Sigmoid colon (tissue), 7 donors: ENCODE measurements at places on chromosomes 6 and 20. TPM values are rescaled to one million over a fixed set of nuclear protein-coding genes. Genes with fewer than 3 reads are reported as not detected.

Gene FBXO30
- 47.1 TPM for total RNA-seq

- no peaks in the 10 kb centered on the region for H3K27me3 ChIP-seq
- DNase-seq: no peak
- H3K27ac ChIP-seq: no peak overlapping the region
- H3K36me3 ChIP-seq: no peaks in the 10 kb centered on the region
- no peak overlapping the region for H3K4me3 ChIP-seq
Observed at GRCh38 chr20:9534025-9534424, 19.6 kb downstream of the LAMP5 start.

- H3K36me3 ChIP-seq: no peaks in the 10 kb centered on the region
- no peak overlapping the region for H3K27ac ChIP-seq
- no peaks in the 10 kb centered on the region for H3K4me1 ChIP-seq
Observed at GRCh38 chr6:71181565-71181964, 107.0 kb upstream of the OGFRL1 start.

GRCh38 chr6:40922281-40922680 lies 116.7 kb downstream of the UNC5CL start:
- H3K4me1 ChIP-seq: peaks cover 1% of the 10 kb centered on the region
- no peak overlapping the region for H3K27ac ChIP-seq
- H3K36me3 ChIP-seq: no peaks in the 10 kb centered on the region

Gene PRDM13
- not detected for total RNA-seq

DNA sequence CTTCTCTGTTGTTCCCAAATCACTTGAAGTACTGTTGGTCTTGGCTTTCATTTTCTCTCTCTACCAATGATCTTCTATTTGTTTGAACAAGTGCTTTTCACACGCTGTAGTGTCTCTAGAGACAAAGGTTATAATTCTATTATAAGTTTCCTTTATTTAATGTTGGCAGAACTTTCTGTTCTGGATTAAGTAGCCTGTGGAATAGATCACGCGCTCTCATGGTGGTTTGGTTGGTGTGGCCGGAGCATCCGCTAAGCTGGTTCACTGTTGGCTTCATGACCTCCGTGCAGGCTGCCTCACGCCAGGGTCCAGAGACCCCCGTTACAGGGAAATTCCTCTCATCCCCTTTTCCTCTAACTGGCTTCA lies 30.9 kb upstream of the KIF25 start:
- no peak for DNase-seq
- H3K4me1 ChIP-seq: no peaks in the 10 kb centered on the region
- H3K27me3 ChIP-seq: no peaks in the 10 kb centered on the region
- peaks cover 8% of the 10 kb centered on the region for H3K36me3 ChIP-seq

Gene CFAP61
- not detected for total RNA-seq

Gene ADGRG6
- total RNA-seq: 17.6 TPM

DNA sequence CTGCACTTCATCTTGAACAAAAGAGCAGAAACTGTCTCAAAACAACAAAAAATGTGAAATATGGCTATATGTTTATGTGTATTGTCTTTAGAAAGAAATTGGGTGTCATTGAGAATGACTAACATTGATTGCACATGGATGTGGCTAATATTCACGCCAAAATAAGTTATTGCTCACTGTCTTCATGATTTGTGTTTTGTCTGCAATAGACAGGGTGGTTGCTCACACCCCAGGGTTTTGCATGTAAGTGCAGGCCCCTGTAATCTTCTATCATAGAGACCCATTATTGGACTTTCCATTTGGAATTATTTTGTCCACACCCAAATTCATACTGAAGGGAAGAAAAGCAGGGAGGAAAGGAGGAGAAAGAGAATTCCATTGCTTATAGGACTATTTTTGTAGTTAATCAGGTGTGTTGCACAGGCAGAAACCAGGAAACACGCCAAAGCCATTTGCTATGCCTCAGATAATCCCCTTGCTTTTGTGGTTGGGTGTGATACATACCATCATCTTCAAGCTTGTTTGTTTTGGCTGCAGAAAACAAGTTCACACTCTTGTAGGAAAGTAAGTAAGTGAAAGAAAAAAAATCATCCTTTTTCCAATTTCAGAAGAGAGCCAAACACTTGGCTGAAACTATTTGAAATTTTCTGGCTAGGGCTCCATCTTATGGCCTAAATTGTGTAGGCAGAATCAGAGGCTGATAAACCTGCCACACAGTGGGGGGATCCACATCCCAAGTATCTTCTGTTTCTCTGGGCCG lies 214.1 kb downstream of the COL12A1 start:
- DNase-seq: no peak
- no peak overlapping the region for H3K27ac ChIP-seq
- no peaks in the 10 kb centered on the region for H3K4me1 ChIP-seq
- no peaks in the 10 kb centered on the region for H3K27me3 ChIP-seq
- H3K4me3 ChIP-seq: no peak overlapping the region
- no peaks in the 10 kb centered on the region for H3K36me3 ChIP-seq

Gene PCK1
- total RNA-seq: 0.41 TPM

GRCh38 chr20:10465135-10465534 lies 30.0 kb downstream of the SLX4IP start:
- H3K36me3 ChIP-seq: no peaks in the 10 kb centered on the region
- no peak overlapping the region for H3K27ac ChIP-seq
- H3K4me3 ChIP-seq: no peak overlapping the region
- peaks cover 20% of the 10 kb centered on the region for H3K4me1 ChIP-seq
- no peak for DNase-seq
- no peaks in the 10 kb centered on the region for H3K27me3 ChIP-seq

DNA sequence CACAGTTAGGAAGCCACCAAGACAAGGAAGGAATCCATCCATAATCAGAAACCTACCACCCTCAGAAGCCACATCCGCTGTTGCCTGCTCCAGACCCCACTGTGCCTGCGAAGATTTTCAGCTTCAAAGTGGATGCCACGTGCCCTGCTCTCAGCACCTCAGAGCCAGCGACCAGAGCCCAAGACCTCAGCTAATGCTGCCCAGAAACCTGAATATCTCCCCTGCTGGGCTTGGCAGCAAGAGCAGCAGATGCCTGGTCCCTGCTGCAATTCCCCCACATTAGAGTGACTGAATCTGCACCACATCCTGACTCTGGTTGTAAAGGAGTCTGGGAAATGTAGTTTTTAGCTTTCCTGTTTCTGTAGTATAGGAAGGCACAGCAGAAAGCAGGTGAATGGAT lies 10.7 kb upstream of the ULBP3 start:
- no peak for DNase-seq
- H3K27me3 ChIP-seq: peaks cover under 1% of the 10 kb centered on the region
- no peaks in the 10 kb centered on the region for H3K36me3 ChIP-seq
- H3K27ac ChIP-seq: no peak overlapping the region
- no peak overlapping the region for H3K4me3 ChIP-seq

- H3K27ac ChIP-seq: no peak overlapping the region
- H3K4me3 ChIP-seq: no peak overlapping the region
- H3K27me3 ChIP-seq: no peaks in the 10 kb centered on the region
- no peaks in the 10 kb centered on the region for H3K4me1 ChIP-seq
- DNase-seq: no peak
Observed at GRCh38 chr6:110650755-110651154, 164.5 kb downstream of the CDK19 start.

Gene MROH8
- total RNA-seq: 11.1 TPM

DNA sequence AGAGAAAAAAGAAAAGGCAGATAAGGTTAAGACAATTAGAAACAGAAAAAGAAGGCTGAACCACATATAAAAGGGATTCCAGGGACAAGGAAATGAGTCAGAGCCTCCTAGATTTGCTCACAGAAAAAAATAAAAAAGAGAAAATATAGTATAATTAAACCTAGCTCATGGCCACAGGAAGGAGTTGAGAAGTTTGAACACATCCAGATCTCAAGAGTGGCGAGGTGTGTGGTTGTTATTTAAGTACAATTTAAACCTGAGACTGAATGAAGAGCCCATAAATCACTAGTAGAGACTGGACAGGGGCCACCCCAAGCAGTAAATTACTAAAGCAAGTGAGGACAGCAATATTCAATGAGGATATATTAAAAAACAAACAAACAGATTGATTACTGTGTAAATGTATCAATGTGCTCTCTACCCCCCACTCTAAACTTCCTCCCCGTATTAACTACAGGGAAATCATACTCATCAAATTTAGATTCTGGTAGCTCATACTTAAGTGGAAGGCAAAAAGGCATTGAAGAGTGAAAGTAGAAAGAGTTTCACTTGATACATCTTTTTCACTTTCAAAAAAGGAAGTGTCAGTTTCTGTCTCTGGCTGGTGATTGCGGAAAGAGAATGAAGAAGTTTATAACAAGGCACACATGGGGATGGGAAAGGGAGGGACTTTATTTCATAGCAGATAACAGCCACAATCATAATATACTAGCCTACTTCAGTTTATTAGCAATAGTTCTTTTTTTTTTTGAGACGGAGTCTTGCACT lies 49.3 kb upstream of the SCAF8 start:
- no peak for DNase-seq
- H3K4me1 ChIP-seq: no peaks in the 10 kb centered on the region
- no peak overlapping the region for H3K27ac ChIP-seq
- no peaks in the 10 kb centered on the region for H3K36me3 ChIP-seq

Gene ZBTB12
- 0.83 TPM for total RNA-seq

DNA sequence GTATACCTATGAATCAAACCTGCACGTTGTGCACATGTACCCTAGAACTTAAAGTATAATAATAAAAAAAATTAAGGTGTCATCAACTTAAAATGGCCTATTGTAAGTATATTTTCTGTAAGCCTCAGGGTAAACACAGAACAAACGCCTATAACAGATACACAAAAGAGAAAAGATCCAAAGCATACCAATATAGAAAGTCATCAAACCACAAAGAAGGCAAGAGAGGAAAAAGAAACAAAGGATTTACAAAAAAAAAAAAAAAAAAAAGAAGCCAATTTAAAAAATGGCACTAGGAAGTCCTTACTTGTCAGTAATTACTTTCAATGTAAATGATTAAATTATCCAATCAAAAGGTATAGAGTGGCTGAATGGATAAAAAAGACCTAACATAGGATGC lies 24.6 kb upstream of the ASF1A start:
- H3K4me1 ChIP-seq: peaks cover 12% of the 10 kb centered on the region
- H3K36me3 ChIP-seq: no peaks in the 10 kb centered on the region
- H3K27ac ChIP-seq: no peak overlapping the region
- no peaks in the 10 kb centered on the region for H3K27me3 ChIP-seq

DNA sequence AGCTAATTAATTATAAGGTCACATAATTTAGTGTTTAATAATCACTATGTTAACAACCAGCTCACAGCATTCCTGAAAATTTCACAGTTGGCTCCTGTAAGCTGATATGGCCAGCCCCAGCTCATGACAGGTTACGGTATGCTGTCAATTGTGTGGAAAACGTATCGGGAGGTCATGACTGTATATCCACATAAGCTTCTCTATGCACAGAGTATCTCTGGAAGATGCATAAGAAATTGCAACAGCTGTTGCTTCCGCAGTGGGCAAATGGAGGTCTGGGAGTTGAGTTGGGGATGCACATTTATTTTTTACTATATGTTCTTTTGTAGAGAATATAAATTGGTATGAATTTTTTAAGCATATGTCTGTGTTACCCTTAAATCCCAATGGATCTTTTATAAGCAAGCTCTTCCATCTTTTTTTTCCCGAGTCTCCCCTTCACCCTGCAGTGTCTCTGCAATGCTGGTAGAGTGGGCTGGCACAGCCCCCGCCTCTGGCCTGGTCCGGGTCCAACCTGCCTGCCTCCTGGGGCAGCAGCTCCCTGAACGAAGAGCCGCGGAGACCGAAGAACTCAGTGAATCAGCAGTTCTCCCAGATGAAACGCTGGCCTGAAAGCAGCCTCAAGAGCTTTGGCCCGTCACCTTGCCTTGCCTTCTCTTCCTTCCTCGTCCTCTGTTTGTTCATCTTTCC lies 139.9 kb upstream of the CDYL start:
- no peak overlapping the region for H3K27ac ChIP-seq
- H3K4me1 ChIP-seq: no peaks in the 10 kb centered on the region
- H3K36me3 ChIP-seq: no peaks in the 10 kb centered on the region
- H3K4me3 ChIP-seq: no peak overlapping the region
- DNase-seq: no peak

GRCh38 chr6:108464418-108465097 lies 96.2 kb upstream of the FOXO3 start:
- H3K27ac ChIP-seq: no peak overlapping the region
- H3K27me3 ChIP-seq: no peaks in the 10 kb centered on the region
- H3K4me3 ChIP-seq: no peak overlapping the region
- DNase-seq: no peak
- no peaks in the 10 kb centered on the region for H3K36me3 ChIP-seq
- H3K4me1 ChIP-seq: no peaks in the 10 kb centered on the region

DNA sequence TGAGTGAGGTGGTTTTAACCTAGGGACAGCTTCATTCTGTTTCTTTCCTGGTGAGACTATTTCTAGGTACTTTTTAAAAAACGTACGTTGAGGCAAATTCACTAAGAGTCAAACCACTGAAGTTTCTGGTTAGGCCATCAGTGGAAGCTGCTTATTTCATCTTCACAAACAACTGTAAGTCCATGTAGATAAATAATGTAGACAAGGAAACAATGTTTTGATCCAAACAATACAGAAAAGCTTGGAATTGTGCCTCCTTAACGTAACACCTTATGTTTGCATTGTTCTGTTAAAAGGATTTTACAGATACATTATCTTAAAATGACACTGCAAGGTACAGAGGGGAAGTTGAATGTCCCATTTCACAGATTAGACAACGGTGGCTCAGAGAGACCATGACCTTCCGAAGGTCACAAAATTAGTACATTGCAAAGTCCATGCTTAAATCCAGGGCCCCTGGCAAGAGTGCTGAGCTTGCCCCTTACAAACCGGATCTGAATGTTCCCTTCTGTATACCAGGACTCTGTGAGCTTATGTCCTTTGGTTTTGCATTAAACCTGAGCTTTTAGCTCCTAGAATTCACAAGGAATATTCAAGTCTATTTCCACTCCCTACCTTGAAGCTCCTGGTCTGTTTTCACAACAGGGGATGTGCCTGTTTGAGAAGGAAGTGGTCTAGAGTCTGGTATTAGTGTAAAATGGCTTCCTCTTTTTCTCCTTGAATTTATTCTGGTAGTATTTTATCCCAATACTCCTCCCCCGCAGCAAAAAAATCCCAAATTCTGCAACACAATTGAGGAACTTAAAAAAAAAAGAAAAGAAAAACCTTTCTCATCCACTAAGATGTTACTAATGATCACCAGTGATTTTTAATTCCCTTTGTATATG lies 28.9 kb upstream of the ZNF217 start:
- peak; percentile 52 for DNase-seq
- no peak overlapping the region for H3K4me3 ChIP-seq
- no peaks in the 10 kb centered on the region for H3K27me3 ChIP-seq
- peak overlapping the region; percentile 83 for H3K27ac ChIP-seq

Gene DEFB132
- not detected for total RNA-seq

- H3K27me3 ChIP-seq: no peaks in the 10 kb centered on the region
- H3K27ac ChIP-seq: no peak overlapping the region
- H3K36me3 ChIP-seq: no peaks in the 10 kb centered on the region
- no peaks in the 10 kb centered on the region for H3K4me1 ChIP-seq
- H3K4me3 ChIP-seq: no peak overlapping the region
- no peak for DNase-seq
Observed at GRCh38 chr6:146847426-146847825, 248.7 kb downstream of the ADGB start.

Gene RANBP9
- 49.6 TPM for total RNA-seq

Gene TGM3
- not detected for total RNA-seq
